ENCODE measurements at places on chromosomes 6 and 20. TPM values are rescaled to one million over a fixed set of nuclear protein-coding genes. Genes with fewer than 3 reads are reported as not detected.

MCCD1 gene
- not detected for total RNA-seq

GMPR gene
- 266 TPM for total RNA-seq

FOXF2 gene
- 0.31 TPM for total RNA-seq

FAM110A gene
- 0.25 TPM for total RNA-seq

DEFB124 gene
- not detected for total RNA-seq

PRND gene
- total RNA-seq = not detected

TOX2 gene
- total RNA-seq = not detected

PPP1R14C gene
- total RNA-seq = 37.0 TPM

GSTA2 gene
- not detected for total RNA-seq

ENPP5 gene
- 28.3 TPM for total RNA-seq

SCUBE3 gene
- total RNA-seq = not detected

SLC22A16 gene
- total RNA-seq = not detected
